A549 treated with ZK216348 at 1 μM for 4 hours (cell line): ENCODE measurements at places on chromosomes 12 and 14. TPM values are rescaled to one million over a fixed set of nuclear protein-coding genes. Genes with fewer than 3 reads are reported as not detected.

CSRP2 gene
- total RNA-seq = 21.4 to 26.5 TPM (median 21.9 TPM) in 5 replicates

SOCS4 gene
- total RNA-seq = 5.5 to 9.9 TPM (median 8.3 TPM) in 5 replicates

LBHD2 gene
- total RNA-seq = 0.50 TPM in 1 of 5 replicates, not detected in the others

DPF3 gene
- total RNA-seq = 0.07 to 0.22 TPM (median 0.17 TPM) in 4 of 5 replicates, not detected in the other
